ENCODE measurements at places on chromosomes 16 and 17.

- no peak for DNase-seq
Measured at GRCh38 chr16:10694830-10695229, at the start of gene TEKT5. TEKT5 (minus strand) TSS chr16:10694930; CDS start chr16:10694873, 57 bp downstream.

DNA sequence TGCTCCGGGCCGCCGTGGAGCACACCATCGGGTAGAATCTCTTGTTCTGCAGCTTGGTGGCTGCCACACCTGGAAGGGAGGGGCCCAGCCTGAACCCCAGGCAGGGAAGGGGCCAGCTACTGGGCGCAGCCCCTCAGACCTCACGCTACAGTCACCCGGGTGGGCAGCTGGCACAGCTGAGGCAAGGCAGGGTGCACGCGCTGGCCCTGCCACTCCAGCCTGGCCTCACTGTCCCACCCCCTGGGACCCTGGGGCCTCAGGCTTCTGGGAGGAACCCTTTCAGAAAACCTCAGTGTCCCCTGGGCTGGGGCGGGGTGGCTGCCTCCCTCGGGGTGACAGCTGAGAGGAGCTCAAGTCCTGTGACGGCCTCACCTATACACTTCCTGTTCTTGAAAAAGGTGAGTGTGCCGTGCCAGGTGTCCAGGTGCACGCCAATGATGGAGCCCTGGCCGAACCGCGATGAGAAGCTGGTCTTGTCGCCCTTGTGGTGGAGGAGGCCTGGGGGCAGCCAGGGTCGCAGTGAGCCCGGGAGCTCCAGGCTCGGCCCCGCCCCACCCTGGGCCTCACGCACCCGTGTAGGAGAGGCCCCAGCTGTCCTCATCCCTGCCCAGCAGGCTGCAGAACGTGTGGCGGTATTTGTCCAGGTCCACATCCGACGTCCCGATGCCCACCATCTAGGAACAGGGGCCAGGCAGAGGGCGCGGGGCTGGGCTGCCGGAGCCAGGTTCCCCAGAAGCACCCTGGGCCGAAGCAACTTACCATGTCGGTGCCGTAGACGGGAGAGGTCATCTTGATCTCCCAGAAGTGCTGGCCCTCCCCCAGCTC lies 4.7 kb upstream of the MRPS34 start:
- DNase-seq = no peak

DNA sequence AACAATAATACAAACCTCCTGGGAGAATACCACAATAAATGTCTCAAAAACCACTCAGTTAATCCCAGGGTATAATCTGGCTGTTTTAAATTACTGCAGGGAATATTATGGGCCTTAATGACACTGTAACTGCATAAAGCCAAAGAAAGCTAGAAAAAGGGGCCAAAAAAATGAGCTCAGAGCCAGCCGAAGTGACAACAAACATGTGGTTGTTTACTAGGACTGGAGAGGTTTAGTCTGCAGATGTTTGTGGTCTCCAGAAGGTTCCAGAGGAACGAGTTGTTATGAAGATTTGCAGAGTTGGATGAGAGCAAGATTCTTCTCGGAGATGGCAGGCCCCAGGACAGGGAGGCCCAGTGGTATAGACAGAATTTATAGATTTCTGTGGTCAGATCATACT lies 97.1 kb upstream of the AKTIP start:
- DNase-seq = no peak

GRCh38 chr16:71293919-71294318 lies 4.7 kb upstream of the CMTR2 start:
- DNase-seq = no peak

- no peak for DNase-seq
Measured at GRCh38 chr17:31062346-31062745, 32.4 kb upstream of the NF1 start.

GRCh38 chr16:70767377-70768202 lies 33.4 kb downstream of the VAC14 start:
- DNase-seq = no peak

DNA sequence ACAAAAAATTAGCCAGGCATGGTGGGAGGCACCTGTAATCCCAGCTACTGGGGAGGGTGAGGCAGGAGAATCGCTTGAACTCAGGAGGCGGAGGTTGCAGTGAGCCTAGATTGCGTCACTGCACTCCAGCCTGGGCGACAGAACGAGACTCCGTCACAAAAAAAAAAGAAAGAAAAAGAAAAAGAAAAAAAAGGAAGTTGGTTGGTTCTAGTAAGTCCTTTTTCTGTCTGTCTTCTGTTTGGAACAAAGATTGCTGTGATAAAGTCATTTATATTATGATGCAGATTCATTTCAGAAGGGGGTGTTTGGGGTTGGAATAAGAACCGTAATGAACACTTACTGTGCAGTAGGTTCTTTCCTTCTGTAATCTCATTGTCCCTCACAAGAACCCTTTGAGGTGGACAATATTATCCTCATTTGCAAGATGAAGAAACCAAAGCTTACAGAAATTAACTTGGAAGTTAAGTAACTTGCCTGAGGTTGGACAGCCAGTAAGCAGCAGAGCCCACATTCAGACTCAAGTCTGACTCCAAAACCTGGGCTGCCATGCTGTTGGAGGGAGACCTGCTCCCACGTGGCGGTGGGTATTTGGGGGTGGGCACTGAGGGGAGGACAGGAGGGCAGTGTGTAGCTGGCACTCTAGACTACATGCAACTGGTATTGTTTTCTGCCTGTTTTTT lies 10.3 kb downstream of the MINK1 start:
- DNase-seq = no peak

- DNase-seq = no peak
Measured at GRCh38 chr16:69313469-69313868, 2.3 kb downstream of the VPS4A start.

DNA sequence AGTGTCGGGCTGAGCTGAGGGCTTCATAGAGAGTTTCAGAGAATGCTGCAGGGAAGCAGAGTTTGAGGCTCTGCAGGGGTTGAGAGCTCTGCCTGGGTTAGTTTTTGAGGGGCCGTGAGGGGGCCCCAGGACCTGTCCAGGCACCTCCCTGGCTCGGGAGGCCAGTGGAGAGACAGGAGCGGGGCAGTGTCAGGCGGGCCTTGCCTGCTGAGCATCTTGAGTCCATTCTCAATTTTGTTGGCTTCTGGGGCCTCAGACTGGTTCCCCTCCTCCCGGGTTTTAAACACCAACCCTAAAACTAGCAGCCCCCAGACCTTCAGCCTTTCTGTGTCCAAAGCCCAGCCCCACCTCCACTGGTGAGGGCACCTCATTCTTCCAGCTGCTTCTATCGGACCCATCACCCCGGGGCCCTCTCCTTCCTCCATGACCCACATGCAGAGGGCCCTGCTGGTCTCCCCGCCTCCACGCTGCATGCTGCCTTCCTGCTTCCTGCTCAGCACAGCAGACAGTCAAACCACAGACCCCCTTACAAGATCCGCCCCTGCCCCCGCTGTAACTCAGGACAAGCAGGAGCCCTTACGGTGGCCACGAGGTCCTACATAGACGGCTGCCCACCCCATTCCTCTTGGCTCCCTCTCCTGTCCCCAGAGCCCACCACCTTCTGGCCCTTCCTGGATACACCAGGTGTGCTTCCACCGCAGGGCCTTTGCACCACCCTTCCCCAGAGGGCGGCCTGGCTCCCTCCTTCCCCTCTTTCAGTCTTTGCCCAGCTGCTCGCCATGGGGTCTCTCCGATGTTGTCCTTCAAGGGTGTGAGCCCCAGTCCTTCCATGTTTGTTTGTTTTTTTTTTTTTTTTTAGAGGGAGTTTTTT lies 3.8 kb downstream of the RNF213 start:
- no peak for DNase-seq

DNA sequence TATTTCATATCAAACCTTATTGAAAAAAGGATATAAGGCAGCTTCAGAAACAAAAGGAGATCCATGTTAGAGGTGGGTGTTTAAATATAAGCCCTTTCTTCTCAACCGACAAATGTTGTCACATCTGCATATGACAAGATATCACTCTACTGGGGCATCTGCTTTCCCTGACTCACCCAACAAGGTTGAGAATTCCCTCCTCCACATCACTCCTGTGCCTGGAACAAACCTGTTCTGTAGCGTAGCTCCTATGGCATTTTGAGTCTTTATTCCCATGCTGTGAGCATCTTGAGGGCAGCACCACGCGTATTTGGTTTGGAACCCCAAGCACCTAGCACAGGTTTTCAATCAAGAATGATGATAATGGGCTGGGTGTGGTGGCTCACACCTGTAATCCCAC lies 59.4 kb upstream of the ZFHX3 start:
- DNase-seq = peak; percentile 17

DNA sequence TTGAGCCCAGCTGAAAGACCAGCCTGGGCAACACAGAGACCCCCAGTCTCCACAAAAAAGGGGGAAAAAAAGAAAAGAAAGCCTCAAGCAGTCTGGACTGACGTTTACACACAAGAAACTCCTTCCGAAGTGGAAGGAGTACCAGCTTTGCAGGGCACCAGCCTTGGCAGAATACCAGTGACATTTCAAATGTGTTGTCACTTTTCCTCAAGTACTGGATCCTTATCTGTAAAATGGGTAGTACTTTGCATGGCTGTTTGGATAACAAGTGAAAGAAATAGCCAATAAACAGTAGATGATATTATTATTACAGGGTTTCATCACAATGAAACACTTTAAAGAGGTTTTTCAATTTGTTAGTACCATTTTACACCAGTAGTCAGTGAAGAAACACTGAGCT lies 14.2 kb downstream of the YWHAE start:
- DNase-seq = no peak

DNA sequence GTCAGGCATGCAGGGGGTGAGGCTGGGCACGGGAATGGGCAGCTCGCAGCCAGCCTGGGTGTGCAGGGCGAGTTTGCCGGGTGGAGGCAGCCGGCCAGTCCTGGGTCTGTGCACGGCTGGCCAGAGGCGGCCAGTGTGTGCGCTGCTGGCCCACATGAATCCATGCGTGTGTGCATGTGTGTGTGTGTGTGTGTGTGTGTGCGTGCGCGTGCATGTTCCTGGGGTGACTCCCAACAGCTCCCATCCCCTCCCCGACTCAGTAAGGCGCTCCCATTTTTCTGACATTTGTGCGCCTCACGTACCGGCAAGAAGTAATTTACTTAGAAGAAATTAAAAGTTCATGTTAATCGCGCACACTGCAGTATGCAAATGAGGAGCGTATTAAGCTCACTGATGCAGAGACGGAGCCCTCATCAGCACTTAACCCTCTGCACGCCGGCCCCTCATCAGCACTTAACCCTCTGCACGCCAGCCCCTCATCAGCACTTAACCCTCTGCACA lies 55.4 kb upstream of the ACSF3 start:
- DNase-seq = no peak

GRCh38 chr17:9424071-9424640 lies 151.5 kb downstream of the STX8 start:
- DNase-seq = peak; percentile 80

GRCh38 chr17:65697661-65698060 lies 136.2 kb upstream of the AXIN2 start:
- no peak for DNase-seq

DNA sequence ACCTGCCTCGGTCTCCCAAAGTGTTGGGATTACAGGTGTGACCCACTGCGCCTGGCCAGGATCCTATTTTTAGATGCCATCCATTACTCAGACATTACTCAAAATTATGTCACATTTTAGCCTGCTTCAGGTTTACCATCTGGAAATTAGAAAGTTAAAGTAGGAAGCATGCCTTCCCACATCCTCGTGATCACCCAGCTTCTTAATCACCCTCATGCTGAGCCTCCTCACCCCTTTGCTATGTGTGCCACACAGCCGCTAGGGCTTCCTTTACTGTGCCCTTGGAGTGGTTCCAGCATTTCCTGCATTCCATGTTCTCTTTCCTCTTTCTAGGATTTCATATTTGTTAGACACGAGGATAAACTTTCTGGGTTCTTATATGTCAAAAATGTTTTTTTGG lies 9.3 kb downstream of the ADORA2B start:
- DNase-seq = no peak

DNA sequence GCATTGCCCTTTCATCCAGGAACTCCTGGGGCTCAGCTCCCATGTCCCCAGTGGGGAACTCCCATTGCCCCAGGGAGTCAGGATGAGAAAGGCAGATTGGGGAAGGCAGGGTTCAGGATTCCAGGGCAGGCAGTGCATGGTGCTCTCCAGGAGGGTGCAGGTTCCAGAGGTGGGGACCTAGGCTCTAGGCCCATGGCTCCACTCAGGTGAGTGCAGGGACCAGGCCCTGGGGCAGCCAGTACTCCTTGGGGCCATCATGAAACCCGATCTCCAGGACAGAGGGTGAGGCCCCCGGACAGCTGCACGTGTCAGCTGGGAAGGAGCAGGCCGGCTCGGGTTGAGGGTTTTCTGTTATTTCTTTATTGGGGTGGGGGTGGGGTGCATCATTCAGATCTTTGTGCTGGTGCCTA lies 1.3 kb upstream of the MTSS2 start:
- no peak for DNase-seq

DNA sequence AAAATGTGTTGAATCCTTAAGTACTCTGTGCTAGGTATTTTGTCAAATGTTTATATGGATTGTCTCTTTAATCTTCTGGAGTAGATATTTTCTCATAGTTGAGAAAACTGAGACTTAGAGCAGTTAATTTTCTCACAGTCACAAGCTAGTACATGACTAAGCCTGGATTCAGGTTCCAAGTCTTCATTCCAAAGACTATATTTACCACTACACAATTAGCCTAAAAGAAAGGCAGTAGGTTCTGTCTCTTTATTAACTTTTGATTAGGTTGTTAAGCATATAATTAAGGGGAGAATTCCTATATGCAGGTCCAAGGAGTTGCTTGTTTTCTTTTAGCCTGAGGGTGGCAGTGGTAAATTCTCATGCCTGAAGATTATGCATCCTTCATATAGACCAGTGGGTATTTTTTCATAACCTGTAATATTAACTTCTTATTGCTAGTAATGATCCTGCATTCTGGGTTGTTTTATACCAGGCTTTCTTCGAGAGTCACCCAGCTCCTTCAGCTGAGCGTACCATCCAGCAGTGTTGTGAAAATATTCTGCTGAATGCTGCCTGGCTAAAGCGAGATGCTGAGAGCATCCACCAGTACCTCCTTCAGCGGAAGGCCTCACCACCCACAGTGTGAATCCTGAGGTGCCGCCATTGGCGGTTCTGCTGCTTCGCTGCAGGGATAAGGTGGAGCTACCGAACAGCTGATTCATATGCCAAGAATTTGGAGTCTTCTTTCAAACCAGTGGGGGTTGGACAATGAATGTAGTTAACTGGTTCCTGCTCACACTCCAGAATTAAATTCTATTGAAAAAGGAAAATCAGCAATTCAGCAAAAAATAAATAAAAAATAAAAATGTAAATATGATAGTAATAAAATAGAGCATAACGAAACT lies 28.2 kb upstream of the KPNB1 start:
- DNase-seq = peak; percentile 82

GRCh38 chr17:15232517-15232915 lies 32.6 kb downstream of the PMP22 start:
- DNase-seq = no peak
